Amniotic epithelial cell (primary cell): ENCODE measurements at places on chromosomes 13 and 19.
A peak's percentile ranks its signal among the peaks of the same experiment; 100 is the strongest.

DNA sequence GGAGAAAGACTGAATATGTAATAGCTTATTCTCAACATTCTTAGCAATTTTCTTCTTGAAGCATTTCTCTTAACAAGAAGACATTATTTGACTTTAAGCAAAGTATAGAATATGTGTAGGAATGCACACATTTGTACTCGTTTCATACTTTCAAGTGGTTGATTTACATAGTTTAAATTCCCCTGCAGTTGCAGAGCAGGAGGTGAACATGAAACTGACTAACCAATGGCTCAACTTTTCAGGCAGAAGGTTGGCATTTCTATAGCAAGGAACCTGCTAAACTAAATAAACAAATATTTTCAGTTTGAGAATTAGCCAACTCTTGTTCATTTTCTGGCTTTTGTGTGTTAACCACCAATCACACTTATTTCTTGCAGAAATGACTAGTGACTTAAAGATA is 145.4 kb upstream of the MYO16 start:
- no peak for DNase-seq

GRCh38 chr13:79533781-79534400 is 52.9 kb downstream of the NDFIP2 start:
- peak; percentile 43 for DNase-seq

GRCh38 chr19:15123900-15124299 is 16.7 kb downstream of the SYDE1 start:
- DNase-seq: peak; percentile 29

DNA sequence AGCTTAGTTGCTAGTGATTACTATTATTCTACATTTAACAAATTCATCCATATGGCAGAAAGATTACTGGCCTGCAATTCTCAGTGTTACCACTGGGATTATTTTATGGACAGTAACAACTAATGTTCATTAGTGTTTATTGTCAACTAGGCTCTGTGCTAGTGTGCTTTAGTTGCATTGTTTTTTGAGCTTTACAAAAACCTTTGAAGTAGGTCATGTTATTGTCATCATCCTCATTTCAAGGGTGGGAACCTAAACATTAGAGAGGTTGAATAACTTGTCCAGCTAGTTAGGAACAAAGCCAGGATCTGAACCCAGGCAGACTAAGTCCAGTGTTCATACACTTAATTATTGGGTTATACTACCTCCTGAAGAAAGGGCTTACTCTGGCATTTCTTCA is 27.8 kb upstream of the TDRD3 start:
- no peak for DNase-seq

GRCh38 chr13:39284801-39285388 is 246.6 kb downstream of the NHLRC3 start:
- peak; percentile 3 for DNase-seq

- DNase-seq: peak; percentile 27
Observed at GRCh38 chr19:53982001-53982451, 9.4 kb upstream of the CACNG6 start.

DNA sequence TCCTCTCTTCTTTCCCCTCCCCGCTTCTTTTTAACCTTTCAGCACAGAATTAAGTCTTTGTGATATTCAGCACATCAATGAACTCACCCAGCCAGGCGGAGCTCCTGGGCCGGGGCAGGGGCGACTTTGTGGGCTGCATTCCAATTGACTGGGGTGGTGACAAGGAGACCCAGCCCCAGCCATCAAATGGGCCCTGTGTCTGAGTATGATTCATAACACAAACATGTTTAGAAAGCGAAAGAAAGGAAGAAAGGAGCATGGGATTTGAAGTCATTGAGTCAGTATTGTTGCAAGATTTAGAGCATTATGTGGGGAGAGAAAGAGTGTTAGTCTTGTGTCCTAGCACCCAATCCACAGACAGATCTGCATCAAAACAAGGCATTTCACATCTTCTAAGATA is 185.3 kb downstream of the LHFPL6 start:
- DNase-seq: peak; percentile 62

GRCh38 chr19:362154-362553 is 17.6 kb upstream of the MIER2 start:
- no peak for DNase-seq

DNA sequence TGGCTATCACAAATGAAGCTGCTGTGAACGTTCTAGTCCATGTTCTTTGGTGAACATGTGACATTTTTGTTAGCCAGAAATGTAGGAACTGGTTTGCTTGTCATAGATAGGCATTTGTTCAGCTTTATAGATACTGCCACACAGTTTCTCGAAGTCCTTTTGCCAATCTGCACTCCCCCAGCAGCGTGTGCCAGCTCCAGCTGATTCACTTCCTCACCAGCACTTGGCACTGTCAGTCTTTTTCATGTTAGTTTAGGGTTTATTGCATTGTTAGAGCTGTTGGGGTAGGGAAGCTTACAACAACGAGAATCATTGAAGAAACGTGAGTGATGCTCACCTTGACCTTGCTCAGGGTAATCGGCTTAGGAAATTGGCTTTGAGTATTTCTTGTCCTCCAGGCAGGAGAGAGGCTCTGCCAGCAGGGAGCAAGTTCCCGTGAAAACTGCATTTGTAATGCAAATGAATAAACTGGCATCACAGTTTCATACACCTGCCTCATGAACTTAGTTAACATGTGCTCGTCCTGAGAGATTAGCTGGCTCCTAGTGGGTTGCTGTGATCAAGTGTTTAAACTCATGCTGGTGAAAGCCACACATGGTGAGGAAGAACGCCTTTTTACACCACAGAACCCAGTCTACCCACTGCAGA is 83.9 kb downstream of the ING1 start:
- DNase-seq: no peak

DNA sequence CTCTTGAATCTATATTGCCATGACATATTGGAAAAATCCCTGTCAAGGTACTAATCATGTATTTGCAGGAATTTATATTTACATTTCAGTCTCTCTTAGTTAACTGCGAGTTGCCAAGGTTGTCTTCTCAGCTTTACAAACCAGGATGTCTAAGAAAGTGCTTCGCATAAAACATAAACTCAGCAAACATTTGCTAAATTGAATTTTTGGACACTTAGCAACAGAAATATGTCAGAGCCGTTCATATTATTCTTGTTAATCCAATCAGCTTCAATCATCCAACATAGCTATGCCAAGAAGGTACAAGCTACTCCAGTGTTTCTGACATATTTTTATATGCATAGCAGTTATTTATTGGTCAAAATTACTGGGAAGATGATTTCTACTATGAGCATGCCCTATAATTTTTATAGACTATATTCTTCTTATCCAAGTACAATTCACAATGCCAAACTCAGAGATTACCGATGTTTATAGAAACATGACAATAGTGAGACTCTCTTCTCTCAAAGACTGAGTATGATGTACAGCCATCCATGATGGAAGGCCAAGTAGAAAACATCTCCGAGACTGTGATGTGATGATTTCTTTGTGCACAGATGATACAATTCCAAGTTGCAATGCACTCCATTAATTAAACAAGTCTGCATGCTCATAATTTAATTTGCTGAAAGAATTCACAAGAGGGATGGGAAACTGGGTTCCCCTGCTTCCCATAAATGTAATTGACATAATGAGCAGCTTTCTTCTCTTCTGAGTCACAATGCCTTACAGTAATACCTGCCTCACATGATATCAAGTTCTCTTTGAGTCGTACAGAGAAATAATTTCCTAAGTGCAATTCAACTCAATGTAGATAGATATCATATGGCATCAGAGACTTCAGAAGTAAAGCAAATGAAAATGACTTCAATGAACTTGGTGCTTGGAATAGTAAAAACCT is 776.3 kb downstream of the EFNB2 start:
- no peak for DNase-seq

GRCh38 chr19:10093295-10094186 is 7.4 kb downstream of the SHFL start:
- no peak for DNase-seq

- no peak for DNase-seq
Observed at GRCh38 chr13:111971891-111972780, 94.8 kb upstream of the SOX1 start.

DNA sequence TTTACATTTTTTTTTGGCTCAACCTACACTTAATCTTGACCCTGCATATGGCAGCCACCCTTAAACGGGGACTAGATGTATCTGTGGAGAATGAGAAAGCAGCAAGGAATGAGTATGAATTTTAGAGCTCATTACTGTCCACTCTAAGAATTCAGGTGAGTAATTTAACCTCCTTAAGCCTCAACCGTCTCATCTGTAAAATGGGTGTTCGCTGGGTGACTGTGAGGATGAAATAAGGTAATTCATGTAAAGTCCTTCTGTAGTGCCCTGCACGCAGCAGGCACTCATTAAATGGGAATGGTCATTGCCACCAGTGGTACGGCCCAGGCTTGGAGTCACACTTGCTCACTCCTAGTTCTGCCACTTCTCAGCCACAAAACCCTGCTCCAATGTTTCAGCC is 135.3 kb downstream of the CACNA1A start:
- DNase-seq: no peak

- DNase-seq: no peak
Observed at GRCh38 chr13:112641456-112642089, 48.3 kb upstream of the ATP11A start.

- no peak for DNase-seq
Observed at GRCh38 chr19:30719189-30719998, 347.2 kb downstream of the ZNF536 start.

DNA sequence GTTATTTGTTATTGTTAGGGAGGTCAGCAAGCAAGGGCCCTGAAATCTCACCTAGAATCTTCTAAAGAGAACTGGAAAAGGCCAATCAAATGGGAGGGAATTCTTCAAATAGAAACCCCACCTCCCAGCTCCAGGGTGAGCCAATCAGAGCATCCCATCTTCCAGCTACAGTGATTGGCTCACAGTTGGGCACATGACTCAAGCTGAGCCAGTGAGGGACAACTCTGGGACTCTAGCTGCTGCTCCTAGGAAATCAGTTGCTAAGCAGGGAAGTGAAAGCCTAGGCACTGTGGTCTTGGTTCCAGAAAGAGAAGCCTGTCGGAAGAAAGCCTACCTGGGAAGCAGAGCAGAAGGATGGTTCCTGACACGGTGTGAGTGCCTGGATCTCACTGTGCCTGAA is 13.4 kb downstream of the TM6SF2 start:
- DNase-seq: peak; percentile 38

GRCh38 chr19:14059093-14059480 is 2.8 kb downstream of the PALM3 start:
- DNase-seq: no peak

GRCh38 chr19:2138061-2138728 is 13.2 kb downstream of the AP3D1 start:
- no peak for DNase-seq

GRCh38 chr13:75521956-75522355 is 15.7 kb downstream of the COMMD6 start:
- DNase-seq: no peak

- no peak for DNase-seq
Observed at GRCh38 chr13:42152495-42152894, 104.0 kb downstream of the DGKH start.
